ENCODE measurements at places on chromosomes 5 and 9.
A peak's percentile ranks its signal among the peaks of the same experiment; 100 is the strongest.

DNA sequence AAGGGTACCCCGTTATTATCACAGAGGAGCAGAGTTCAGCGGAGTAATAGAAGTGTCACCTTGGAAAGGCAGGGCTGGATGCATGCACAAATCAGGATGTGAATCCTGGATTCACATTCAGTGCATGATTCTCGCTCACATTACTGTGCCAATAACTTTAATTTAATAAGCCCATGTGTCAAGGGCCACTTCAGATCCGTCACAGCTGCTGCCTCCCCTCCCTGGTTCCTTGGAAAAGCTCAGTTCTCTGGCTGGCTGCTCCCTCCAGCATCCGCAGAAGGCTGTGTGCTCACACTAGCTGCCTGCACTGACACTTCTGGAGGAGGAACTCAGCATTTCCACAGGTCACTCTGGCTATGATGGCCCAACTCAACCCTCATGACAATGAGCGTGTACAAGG, 256.8 kb upstream of the ADAMTS16 start:
- DNase-seq, result no peak

GRCh38 chr9:71748280-71748743, 20.0 kb downstream of the CEMIP2 start:
- peak; percentile 87 for DNase-seq

- DNase-seq, result peak; percentile 98
Measured at GRCh38 chr5:135488727-135489465, 36.7 kb upstream of the TIFAB start.

DNA sequence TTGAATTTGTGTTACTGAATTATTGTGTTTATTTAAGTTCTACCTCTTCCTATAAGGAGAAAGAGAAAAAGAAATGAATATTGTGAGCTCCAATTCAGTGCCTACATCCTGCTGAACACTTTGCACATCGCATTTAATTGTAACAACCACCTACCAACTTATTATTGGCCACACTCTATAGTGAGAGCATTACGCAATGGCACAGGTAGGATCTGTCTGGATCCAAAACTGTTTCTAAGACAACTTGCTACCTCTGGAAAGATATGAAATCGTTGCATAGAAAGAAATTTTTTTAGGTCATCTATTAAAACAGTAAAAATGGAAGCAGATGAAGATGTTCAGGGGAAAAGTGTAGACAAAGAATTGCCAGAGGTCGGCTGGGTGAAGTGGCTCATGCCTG, 227.2 kb upstream of the SNX2 start:
- DNase-seq, result no peak

GRCh38 chr5:135204151-135204600, 170.1 kb upstream of the PITX1 start:
- peak; percentile 14 for DNase-seq

GRCh38 chr9:114030364-114030763, 47.7 kb downstream of the AMBP start:
- no peak for DNase-seq

- no peak for DNase-seq
Measured at GRCh38 chr5:24161559-24161958, 483.2 kb downstream of the CDH10 start.

DNA sequence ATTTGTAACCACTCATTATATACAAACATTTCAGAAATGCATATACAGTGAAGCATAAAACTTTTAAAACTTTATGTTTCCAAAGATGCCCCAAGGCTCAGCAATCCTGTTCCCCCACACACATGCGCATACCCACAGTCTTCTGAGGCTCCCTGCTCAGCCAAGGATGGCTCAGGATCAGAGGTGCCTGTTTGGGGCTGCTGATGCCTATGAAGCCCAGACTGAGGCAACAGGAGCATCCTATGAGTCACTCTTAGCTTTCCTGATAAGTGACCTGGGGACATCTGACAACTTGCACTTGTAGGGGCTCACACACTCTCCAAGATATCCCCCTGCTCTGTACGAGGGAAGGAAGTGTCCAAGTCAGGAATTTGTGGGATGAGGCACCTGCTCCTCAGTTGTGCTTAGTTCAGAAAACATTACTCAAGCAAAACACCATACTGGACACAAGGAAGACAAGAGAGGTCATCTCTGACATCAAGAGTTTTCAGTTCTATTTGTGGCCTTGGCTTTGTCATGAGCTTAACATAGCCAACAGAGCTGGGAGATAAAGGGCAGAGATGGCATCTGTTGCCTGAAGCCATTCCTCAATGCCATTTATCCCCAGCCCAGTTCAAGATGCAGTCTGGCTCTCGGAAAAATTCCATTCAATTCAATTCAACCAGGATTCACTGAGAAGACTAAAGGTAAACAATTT, 62.3 kb downstream of the NIPSNAP3B start:
- DNase-seq, result no peak

DNA sequence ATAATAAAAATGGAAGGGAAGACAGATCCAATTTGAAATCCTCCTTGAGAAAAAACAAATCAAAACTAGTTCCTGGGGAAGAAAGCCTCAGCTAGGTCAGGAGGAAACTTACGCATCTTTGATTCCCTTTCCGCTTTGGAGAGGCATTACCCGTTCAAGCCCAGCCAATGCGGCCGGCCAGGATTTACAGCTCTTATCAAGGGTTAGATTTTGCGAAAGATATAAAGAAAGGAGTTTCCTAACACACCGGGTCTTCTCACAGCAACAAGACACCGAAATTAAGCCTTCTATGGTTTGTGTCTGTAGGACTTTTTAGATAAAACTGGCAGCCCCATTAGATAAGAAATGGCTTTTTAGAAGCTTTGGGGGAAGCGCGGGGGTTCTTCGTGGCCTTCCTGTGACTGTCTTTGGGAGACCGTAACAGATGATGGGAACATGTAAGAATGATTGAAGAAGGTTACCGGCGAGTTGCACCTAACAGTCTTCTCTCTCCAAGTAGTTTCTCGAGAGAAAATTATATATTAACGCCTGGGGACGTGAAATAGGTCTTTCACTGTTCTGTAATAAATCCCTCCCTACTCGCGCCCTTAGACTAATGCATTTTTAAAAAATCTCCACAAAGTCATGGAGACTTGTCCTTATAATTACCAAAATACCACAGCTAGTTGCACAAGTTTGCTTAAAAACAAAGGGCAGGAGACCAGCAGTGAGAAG, 1.3 kb upstream of the ISL1 start:
- DNase-seq, result no peak

- peak; percentile 34 for DNase-seq
Measured at GRCh38 chr5:135435467-135436330, 11.4 kb downstream of the DCANP1 start.

DNA sequence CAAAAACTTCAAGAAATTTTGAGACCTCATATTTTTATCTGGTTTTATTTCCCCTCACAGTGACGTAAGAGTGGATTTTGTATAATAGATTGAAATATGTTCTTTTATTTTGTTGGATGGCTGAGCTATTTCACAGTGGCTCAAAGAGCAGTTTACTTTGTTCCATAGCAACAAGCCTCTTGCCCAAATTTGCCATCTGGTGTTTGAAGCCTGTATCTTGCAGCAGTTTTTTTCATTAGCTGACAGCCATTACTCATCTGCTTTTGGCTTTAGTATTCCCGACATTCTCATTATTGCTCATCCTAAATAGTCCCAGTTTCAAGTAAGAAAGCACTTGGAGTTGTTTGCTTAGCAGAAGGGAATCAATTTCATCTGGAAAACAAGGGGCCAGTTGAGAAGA, 36.3 kb downstream of the GDA start:
- DNase-seq, result no peak

GRCh38 chr9:129832982-129833381, 2.1 kb downstream of the C9orf78 start:
- no peak for DNase-seq

- DNase-seq, result peak; percentile 46
Measured at GRCh38 chr9:111945216-111945615, 48.6 kb downstream of the UGCG start.

DNA sequence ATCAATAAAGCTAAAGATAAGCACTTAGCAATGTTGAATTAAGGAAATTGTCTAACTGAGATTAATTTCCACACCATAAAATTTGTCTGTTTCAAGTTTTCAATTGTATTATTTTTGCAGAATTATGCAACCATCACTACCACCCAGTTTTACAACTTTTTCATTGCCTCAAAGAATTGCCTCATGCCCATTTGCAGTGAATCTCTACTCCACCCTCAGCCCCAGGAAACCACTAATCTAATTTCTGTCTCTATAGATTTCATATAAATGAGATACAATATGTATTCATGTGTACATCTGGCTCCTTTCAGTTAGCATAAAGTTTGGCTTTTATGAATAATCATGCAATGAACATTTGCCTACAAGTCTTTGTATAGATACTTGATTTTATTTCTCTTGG, 72.9 kb downstream of the PTCD2 start:
- no peak for DNase-seq

DNA sequence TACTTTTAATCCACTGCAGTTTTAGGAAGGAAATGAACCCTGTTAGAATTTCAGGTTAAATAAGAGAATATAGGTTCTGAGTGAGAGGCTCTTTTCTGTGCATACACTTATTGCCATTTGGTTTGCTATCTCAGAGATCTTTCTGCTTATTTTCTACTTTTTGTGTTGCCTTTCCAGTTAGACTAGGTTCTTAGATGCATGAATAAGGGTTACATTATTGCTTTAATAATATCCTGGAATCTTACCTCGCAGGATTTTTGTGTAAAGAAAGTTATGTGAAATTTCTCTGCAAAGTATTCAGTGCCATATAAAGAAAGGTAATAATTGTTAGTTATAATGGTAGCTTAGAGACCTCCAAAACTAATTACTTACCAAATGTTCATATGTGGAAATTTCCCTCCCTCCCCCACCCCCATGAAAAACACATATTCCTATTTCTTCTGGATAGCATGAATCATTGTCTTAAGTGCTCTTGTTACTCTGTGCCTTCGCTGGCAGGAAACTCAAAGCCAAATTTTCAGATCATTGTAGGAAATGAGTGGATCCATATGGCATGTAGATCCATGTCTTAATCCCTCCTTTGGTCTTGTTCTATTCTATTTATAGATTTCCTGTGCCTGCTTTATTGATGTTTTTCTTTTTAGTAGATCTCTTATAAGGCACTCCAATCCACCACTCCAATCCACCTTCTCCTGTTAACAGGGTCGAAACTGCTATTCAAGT, 2.7 kb upstream of the APBA1 start:
- peak; percentile 71 for DNase-seq

GRCh38 chr9:112179816-112180215, 4.7 kb upstream of the SUSD1 start:
- peak; percentile 50 for DNase-seq

- DNase-seq, result peak; percentile 76
Measured at GRCh38 chr5:72539726-72540125, 32.5 kb upstream of the ZNF366 start.

- DNase-seq, result no peak
Measured at GRCh38 chr5:159514229-159514810, 184.0 kb upstream of the IL12B start.

GRCh38 chr5:163916376-163916775, 411.0 kb downstream of the MAT2B start:
- DNase-seq, result no peak

DNA sequence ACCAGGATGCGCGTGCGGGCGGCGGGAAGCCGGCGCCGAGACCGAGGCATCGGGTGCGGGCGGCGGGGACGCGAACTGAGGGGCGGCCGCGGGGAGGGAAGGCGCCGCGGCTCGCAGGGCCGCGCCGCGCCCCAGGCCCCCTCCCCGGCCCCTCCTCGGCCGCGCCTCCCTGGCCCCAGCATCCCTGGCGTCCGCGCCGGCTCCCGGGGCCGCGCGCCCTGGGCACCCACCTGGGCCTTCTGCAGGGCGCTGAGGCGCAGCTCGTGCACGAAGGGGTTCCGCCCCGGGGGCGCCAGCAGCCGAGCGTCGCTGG, 324 bp downstream of the LPCAT1 start:
- no peak for DNase-seq

GRCh38 chr5:164708831-164709230, 1203.4 kb downstream of the MAT2B start:
- no peak for DNase-seq

GRCh38 chr5:37619353-37619752, 220.5 kb downstream of the GDNF start:
- DNase-seq, result peak; percentile 72
